ENCODE measurements at places on chromosomes 4 and X.
A peak's percentile ranks its signal among the peaks of the same experiment; 100 is the strongest.

DNA sequence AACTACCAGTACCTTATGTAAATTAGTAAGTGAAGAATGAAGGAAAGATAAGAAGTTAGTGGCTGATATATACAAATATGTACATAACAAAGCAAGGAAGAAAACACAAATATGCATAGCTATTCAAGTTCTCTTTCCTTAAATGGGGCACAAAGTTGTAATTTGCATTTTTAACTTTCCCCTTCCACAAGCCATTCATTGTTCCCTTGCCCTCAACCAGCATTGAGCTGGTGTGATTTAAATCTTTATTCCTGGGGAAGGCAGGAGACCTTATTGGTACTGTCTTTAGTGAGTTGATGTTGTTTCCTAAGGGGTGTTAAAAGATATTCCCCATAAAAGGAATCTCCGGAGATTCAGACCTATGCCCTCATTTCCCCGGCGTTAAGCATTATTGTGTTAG is 735.3 kb downstream of the PCDH18 start:
- H3K4me1 ChIP-seq, result no peaks in the 10 kb centered on the region
- no peak for DNase-seq
- no peaks in the 10 kb centered on the region for H3K27me3 ChIP-seq
- no peaks in the 10 kb centered on the region for H3K36me3 ChIP-seq

- no peak overlapping the region for H3K27ac ChIP-seq
- no peak for DNase-seq
- H3K4me3 ChIP-seq, result no peak overlapping the region
- no peaks in the 10 kb centered on the region for H3K36me3 ChIP-seq
- no peaks in the 10 kb centered on the region for H3K27me3 ChIP-seq
Measured at GRCh38 chr4:13633671-13634070, 6.1 kb upstream of the BOD1L1 start.

DNA sequence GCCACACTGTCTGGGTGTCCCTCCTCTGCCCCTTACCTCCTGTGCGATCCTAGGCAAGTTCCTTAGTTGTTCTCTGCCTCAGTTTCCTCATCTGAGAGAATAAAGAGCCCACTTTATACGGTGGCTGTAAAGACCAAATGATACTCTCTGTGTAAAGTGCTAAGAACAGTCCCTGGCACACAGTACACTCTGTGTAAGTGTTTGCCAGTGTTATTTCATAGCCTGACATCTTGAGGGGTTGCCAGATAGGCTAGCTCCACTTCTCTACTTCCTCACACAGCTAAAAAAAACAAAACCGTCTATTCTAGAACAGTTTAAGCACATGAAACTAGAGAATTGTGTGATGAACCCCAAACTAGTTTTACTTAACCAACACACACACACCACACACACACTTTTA is 17.1 kb downstream of the SPON2 start:
- no peaks in the 10 kb centered on the region for H3K36me3 ChIP-seq
- H3K27me3 ChIP-seq, result no peaks in the 10 kb centered on the region
- peak overlapping the region; percentile 48 for H3K4me3 ChIP-seq
- H3K4me1 ChIP-seq, result peaks cover 9% of the 10 kb centered on the region
- H3K27ac ChIP-seq, result peak overlapping the region; percentile 69

DNA sequence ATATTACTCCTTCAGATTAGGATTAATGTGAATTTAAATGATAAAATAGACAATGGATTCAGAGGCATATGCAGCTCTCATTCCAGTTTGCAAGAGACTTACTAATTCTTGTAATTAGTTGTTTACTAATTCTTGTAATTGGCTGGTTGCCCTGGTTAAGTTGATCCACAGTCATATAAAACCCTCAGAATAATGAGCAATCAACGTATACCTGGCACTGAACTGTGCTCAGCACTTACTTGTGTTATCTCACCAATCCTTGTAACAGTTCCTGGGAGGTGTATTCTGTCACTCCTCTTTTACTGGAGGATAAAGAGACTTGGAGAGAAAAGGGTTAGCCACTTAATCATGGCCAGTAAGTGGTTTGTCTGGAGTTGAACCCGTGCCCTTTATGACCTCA is 10.5 kb downstream of the HERC5 start:
- H3K36me3 ChIP-seq, result peaks cover 38% of the 10 kb centered on the region
- no peak for DNase-seq
- no peak overlapping the region for H3K4me3 ChIP-seq
- no peaks in the 10 kb centered on the region for H3K4me1 ChIP-seq
- no peaks in the 10 kb centered on the region for H3K27me3 ChIP-seq

DNA sequence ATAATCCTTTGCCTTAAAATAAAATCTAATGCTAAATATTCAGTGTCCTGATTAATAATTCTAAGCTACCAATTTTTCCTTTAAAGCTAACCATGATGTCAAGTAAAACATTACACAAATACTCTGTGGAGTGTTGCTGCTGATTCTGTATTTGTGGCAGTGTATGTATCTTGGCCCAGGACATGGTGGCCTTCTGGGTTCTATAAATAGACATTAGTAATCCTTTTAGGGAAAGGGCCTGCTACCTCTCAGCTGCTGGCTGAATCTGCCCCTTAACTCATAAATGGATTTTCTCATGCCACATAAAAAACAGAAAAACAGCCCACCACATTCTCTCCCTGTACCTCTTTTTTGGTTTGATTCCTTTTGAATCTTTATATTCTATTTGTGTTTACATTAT is 1.2 kb upstream of the XK start:
- DNase-seq, result no peak
- no peaks in the 10 kb centered on the region for H3K4me1 ChIP-seq
- no peaks in the 10 kb centered on the region for H3K27me3 ChIP-seq
- H3K36me3 ChIP-seq, result no peaks in the 10 kb centered on the region

DNA sequence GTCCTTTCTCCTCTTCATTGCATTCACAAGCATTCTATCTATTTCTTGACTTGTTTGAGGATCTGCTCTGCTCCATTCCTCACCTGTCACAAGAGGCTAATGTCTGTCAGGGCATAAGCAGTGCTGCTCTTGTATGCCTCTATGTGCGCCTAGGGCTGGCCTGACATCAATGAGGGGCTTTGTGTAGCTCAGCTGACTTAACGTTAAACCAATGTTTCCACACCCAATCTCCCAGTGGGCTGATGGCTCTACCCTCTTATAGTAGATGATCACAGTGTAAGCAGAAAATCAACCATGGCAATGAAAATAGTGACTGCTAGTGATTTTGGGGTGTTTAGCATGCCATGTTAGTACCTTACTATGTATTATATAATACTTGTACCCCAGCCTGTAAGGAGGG is 139.0 kb downstream of the UNC5C start:
- no peaks in the 10 kb centered on the region for H3K36me3 ChIP-seq
- no peak overlapping the region for H3K27ac ChIP-seq
- no peaks in the 10 kb centered on the region for H3K27me3 ChIP-seq
- H3K4me1 ChIP-seq, result no peaks in the 10 kb centered on the region

- H3K27ac ChIP-seq, result peak overlapping the region; percentile 94
- no peaks in the 10 kb centered on the region for H3K27me3 ChIP-seq
- H3K4me3 ChIP-seq, result peak overlapping the region; percentile 69
- H3K36me3 ChIP-seq, result peaks cover 9% of the 10 kb centered on the region
- peaks cover 9% of the 10 kb centered on the region for H3K4me1 ChIP-seq
Measured at GRCh38 chrX:48897157-48897624, 377 bp downstream of the TIMM17B start.

DNA sequence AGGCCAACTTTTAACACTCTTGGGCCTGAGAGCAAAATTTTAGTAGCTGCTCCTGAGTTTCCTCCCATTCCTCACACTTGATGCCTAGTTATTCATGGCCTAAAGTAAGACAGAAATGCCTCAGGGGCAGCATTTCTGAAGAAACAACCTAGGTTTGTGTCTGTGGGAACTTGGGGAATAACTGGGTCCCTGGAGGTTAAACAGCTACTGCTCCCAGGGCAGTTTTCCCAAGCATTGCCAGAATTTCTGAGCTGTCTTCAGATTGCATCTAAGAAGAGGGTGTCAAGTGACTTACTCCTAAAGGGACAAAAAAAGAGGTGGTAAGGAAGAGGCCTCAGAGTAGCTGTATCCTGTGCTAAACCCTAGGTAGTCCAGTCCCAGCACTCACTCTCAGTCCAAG is 130.8 kb upstream of the ACSL4 start:
- H3K36me3 ChIP-seq, result no peaks in the 10 kb centered on the region
- H3K4me3 ChIP-seq, result no peak overlapping the region
- no peaks in the 10 kb centered on the region for H3K4me1 ChIP-seq
- no peaks in the 10 kb centered on the region for H3K27me3 ChIP-seq
- H3K27ac ChIP-seq, result no peak overlapping the region

DNA sequence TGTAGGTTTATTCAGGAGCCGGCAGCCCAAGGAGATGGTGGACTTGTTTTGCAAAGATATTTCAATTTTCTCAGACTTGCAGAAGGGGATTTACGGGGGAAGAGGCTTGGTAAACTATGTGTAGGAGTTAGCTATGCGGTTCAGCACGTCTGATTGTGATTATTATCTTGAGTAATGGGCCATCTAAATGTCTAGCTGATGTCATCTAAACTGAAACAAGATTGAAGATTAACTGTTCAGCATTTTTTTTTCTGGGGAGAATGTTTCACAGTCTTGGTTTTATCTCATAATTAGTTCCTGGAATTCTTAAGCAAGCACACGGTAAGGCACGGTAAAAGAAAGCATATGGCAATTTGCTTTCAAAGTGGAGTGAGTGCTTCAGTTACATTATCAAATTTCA is 207.3 kb upstream of the CXorf51B start:
- no peaks in the 10 kb centered on the region for H3K4me1 ChIP-seq
- H3K4me3 ChIP-seq, result no peak overlapping the region
- no peaks in the 10 kb centered on the region for H3K27me3 ChIP-seq
- H3K27ac ChIP-seq, result no peak overlapping the region

DNA sequence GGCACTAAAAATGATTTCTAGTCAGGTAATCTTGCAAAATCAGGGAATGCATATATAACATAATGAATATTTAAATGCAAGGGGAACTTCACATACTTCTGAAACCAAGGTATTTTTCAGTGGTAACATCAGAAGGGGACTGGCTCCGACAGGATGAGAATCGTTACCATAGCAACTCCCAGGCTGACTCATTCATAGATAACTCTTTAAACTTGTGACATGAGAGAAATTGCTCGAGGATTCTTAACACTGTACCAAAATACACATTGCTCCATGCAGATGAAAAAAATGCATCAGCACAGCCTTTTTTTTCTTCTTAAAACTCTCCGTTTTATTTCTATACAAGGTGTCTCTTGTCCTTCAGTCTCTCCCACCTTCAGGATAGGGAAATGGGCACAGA is 114.3 kb downstream of the GABRB1 start:
- no peak for DNase-seq
- H3K4me1 ChIP-seq, result no peaks in the 10 kb centered on the region
- no peaks in the 10 kb centered on the region for H3K36me3 ChIP-seq
- H3K27ac ChIP-seq, result no peak overlapping the region
- no peaks in the 10 kb centered on the region for H3K27me3 ChIP-seq

DNA sequence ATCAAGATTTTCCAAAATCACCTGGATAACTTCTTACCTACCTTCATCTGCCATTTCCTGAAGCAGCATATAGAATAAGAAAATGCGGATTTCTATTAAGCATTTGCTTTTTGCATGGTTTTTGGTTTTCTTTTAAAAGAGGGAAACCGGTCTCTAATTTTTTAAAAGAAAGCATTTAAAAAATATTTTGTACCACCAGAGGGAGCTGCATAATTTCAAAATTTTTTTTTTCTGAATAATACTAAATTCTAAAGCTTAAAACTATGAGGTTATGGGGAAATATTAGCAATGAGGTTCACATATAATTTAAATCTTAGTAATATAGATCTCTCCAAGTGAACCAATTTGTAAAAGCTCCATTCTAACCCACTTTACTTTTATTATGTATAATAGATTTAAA is 137.7 kb upstream of the TENT5D start:
- H3K27me3 ChIP-seq, result no peaks in the 10 kb centered on the region
- H3K4me1 ChIP-seq, result no peaks in the 10 kb centered on the region
- no peak overlapping the region for H3K4me3 ChIP-seq

GRCh38 chr4:40328383-40328782 is 6.8 kb upstream of the CHRNA9 start:
- no peaks in the 10 kb centered on the region for H3K36me3 ChIP-seq
- DNase-seq, result no peak

DNA sequence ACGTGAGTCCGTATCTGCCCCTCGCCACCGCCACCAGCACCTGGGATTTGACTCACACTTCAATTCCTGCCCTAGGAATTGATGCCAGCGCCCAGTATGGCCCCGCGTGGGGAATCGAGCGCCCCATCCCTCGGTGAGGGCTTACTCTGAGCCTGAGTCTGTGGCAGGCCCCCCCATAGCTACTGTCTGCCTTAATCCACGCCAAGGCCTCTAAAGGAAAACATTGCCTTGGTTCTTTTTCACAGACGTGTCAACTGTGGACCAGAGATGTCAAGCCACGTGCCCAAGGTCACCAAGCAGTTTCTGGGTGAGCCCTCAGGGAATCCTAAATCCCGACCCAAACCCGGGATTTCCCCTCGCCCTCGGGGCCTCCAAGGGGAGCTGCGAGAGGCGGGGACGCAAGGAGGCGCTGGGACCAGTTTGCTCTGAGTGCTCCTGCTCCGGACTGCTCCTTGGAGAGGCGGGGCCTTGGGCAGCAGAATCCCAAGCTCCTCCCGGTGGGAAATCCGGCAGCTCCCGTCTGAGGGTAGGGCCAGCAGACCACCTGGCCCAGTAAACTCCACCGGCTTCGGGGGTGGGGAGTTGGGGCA is 12.9 kb downstream of the MSX1 start:
- no peak overlapping the region for H3K4me3 ChIP-seq
- no peak overlapping the region for H3K27ac ChIP-seq
- H3K4me1 ChIP-seq, result peaks cover 3% of the 10 kb centered on the region
- H3K36me3 ChIP-seq, result no peaks in the 10 kb centered on the region

DNA sequence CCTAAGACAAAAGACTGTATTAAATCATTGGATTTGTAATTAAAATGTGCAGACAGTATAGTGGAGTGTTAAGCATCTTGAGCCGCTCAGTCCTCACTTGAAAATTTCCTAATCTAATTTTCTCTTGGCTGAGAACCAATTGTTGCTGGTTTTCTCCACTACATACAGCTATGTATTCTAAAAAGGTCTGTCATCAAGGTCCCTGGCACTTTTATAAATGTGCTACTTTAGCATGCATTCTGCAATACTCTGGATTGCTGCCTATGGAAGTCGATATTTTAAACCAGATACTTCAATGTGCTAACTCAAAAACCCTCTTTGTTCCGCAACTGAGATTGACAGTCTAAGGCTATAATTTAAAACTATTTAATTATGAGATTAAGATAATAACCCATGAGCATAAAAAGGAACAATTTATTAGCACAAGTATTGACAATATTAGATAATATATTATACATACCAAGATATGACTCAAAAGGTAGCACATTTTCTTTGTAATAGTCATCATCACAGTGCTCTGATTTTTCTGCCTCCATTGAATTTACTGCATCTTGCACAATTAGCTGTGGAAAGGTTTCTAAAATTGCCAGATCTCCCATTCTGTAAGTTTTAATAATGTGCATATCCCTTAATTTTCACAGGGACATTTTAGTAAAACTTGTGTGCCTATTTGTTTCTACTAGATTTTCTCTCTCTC is 815.1 kb downstream of the ADGRL3 start:
- no peak overlapping the region for H3K27ac ChIP-seq
- no peaks in the 10 kb centered on the region for H3K27me3 ChIP-seq
- no peak overlapping the region for H3K4me3 ChIP-seq
- no peak for DNase-seq
- H3K4me1 ChIP-seq, result no peaks in the 10 kb centered on the region

GRCh38 chrX:108397627-108398391 is 40.4 kb downstream of the COL4A6 start:
- no peak overlapping the region for H3K27ac ChIP-seq
- no peaks in the 10 kb centered on the region for H3K4me1 ChIP-seq
- DNase-seq, result no peak
- no peaks in the 10 kb centered on the region for H3K27me3 ChIP-seq
- H3K4me3 ChIP-seq, result no peak overlapping the region

- no peaks in the 10 kb centered on the region for H3K27me3 ChIP-seq
- H3K36me3 ChIP-seq, result peaks cover 3% of the 10 kb centered on the region
- no peak overlapping the region for H3K27ac ChIP-seq
- H3K4me3 ChIP-seq, result no peak overlapping the region
Measured at GRCh38 chrX:45070116-45071007, 130.3 kb downstream of the DIPK2B start.

GRCh38 chr4:186592445-186592844 is 37.1 kb upstream of the MTNR1A start:
- no peak overlapping the region for H3K27ac ChIP-seq
- peaks cover 23% of the 10 kb centered on the region for H3K36me3 ChIP-seq
- no peak overlapping the region for H3K4me3 ChIP-seq

All from ascending aorta (tissue), 2 donors.